ENCODE measurements at places on chromosomes 1 and 21.

DNA sequence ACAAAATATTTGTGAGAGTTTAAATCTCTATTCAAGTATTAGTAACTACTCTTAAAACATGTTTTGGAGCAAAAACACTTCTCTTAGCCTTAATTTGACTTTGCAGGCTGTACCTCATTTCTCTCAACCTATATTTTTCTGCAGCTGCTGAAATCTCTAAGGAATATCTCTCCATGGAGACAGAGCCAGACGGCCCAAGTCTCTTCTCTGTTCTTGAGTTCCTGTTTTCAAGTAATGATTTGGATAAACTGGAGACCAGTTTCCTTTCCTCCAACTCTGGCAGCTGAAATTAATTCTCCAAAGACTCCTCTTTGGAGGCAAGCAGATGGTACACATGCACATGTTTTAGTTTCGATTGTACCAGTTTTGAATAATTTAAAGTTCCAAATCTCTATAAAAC lies 659.7 kb upstream of the NEGR1 start:
- no peak for DNase-seq

- no peak for DNase-seq
Measured at GRCh38 chr1:43134068-43134467, 38.0 kb downstream of the EBNA1BP2 start.

GRCh38 chr1:94038511-94038910 lies 82.4 kb downstream of the ABCA4 start:
- DNase-seq: no peak

DNA sequence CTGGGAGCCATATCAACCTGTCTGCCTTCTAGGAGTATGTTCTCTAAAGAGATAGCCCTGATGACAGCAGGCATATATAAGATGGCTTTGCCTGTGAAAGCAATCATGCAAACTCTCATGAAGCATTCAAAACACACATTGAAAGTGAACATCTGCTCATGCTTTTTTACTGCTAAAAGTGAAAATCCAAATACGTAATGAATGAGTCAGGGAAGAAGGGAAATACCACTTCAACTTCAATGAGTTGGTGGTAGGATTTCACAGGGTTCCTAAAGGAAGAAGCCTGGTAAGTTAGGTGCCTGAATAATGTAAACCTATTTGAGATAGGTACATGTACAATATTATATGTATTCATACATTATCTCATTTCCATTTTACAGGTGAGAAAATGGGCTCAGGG lies 50.5 kb upstream of the SLFNL1 start:
- no peak for DNase-seq

DNA sequence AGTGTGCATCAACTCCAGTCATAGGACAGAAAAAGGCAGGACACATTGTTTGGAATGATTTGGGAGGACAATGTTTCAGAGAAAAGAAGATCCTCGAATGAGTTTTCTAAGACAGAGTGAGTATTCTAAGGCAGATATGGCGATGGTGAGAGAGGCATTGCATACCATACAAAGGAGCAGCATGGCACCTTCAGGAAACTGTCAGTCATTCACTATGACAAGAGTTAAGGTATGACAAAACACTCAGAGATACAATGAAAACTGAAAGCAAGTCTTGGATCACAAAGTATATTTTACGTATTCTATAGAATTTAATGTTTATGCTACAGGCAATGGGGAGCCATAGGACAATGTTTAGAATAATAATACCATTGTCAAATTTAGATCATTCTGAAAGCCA lies 337.4 kb upstream of the LYPLAL1 start:
- no peak for DNase-seq

GRCh38 chr21:29583424-29583924 lies 284.8 kb downstream of the BACH1 start:
- DNase-seq: no peak

GRCh38 chr1:175578425-175578824 lies 165.0 kb downstream of the TNR start:
- DNase-seq: no peak

DNA sequence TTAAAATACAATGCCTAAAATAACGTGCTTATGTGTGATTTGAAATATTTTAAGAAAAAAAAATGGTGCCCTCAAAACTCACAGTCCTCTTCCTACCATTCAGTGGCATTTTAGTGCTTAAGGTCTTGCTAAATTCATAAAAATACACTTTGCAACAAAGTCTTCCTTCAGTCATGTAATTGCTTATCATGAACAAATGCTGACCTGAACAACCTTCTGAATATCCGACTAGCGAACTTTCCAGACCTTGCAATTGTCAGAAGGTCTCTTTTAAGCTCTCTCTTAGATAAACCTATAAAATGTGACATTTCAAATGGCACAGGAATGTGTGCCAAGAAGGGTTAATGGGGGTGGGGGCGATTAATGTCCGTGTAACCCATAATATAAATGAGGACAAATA lies 858 bp downstream of the BRINP3 start:
- no peak for DNase-seq

DNA sequence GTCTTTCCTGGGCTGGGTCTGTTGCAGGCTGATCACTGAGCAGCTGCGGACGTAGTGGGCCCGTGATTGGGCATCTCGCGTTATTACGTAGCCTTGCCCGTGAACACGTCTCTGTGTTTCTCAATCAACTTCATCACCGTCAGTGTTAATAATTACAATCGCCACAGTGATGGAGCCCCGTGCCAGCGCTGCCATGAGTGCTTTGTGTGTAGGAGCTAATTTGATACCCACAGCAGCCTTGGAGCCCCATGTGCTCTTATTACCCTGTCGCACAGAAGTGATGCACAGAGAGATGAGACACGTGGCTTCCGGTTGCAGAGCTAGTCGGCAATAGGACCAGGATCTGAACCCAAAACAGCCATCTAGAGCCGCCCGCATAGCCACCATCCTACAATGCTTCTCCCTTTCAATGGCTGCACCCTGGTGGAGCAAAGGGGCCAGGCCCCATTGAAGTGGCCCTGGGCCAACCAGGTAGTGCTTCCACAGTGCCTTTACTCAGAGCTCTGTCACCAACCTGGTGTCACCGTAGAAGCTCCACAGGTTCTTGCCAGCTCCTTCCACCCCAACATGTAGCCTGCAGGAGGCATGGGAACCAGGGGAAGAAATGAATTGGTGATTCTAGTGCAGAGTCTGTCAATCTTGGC lies 398.5 kb upstream of the VAMP3 start:
- no peak for DNase-seq

- no peak for DNase-seq
Measured at GRCh38 chr21:29624776-29625175, 315.0 kb downstream of the GRIK1 start.

- DNase-seq: no peak
Measured at GRCh38 chr21:44962403-44962966, 22.7 kb downstream of the SLX9 start.
